ENCODE measurements at places on chromosomes 3 and 15.

- DNase-seq = no peak
Measured at GRCh38 chr3:47228088-47228487, 54.5 kb downstream of the KIF9 start.

GRCh38 chr15:68707386-68707785 is 113.3 kb downstream of the ANP32A start:
- DNase-seq = no peak

DNA sequence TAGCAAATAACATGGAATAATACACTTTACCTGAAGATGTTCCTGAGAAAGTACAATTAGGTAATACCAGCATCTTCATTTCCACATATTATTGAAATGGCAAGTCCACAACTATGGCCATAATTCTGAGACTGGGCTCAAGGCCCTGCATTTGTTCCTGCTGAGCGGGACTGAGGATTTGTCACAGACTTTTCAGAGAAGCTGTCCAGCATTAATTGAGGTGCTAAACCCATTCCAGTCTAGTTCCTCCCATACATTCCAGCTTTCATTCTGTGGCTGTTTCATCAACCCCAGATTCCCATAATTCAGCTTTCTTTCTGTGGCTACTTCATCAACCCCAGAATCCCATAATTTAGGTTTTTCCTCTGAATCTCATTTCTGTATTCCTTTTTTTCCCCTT is 293.4 kb upstream of the GBE1 start:
- DNase-seq = no peak

DNA sequence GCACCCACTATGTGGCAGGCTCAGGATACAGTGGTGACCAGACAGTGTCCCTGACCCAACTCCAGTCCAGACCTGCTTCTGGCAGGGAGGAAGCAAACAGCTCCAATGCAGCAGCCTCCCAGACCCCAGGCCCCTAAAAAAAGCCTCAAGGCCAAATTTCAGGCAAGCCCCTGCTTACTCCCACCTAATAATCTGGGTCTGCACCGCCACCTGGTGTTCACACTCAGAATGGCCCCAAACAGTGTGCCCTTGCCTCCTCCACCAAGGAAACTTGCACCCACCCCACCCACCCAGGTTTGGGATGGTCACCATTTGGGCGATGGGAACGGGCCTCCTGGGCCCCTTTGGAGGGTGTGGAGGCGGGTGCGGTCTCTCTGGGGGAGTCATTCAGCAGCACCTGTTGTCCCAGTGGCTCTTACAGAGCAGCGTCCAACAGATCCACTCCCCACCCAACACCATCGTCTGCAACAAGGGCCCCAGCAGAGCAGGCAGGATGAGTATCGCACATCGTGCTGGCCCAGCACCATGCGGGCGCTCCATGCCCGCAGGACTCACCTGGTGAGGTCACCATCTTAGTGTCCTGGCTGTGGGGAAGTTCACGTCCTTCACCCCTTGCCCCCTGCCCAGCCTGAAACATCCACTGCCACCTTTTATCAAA is 17.3 kb downstream of the C3orf18 start:
- DNase-seq = peak; percentile 31

- no peak for DNase-seq
Measured at GRCh38 chr3:44011680-44012079, 230.0 kb upstream of the TOPAZ1 start.

- DNase-seq = no peak
Measured at GRCh38 chr3:111315930-111316587, 225.9 kb upstream of the CD96 start.

GRCh38 chr15:37744521-37744920 is 189.9 kb upstream of the TMCO5A start:
- no peak for DNase-seq

DNA sequence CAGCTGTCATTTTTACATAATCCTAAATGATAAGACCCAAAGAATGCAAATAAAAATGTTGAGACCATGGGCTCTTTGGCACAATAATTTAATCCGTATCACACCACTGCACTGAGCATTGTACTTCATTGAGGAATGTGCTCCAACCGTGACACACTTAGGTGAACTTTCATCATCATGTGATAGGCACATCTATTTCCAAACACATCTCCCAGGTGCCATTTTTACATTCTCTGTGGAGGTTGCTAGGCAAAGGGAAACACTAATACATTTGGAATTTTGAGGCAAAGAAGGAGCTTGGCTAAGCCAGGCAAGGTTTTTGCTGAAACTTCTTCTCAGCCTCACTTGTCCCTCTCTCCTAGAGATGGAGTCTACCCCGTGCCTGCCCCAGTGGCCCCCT is 68.7 kb downstream of the LRTM1 start:
- DNase-seq = peak; percentile 5

DNA sequence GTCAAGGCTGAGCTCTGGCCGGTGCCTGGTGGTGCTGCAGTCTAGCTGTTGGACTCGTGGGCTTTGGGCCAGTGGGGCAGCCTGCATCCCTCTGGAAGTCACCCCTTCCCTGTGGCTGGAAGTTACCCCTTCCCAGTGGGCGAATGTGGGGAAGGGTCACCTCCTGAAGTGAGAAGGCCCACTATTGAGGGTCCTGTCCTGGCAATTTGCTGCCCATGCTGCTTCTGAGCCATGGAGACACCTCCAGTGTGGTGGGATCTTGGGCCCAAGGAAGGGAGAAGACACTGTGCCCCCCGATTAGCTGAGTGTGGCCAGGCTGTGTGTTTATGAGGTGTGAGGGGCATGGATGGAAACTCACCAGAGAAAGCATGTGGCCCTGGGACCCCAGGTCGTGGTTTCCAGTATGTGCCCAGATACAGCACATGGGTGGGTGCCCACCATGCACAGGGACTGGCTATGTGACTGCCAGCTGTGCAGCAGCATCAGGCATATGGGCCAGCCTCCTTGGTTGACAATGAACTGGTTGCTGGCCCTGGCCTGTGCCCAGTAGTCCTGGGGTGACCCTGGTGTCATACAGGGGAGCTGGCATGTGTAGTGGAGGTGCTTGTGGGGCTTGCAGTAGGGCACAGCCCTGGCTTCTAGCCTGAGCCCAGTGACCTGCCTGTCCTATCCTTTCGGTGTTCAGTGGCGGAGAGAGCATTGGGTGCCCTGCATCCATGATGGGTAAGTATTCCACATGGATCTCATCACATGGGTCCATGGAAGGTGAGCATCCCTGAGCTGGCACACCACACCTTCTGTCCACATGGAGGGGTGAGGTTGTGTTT is 221.2 kb downstream of the SNRPN start:
- no peak for DNase-seq

DNA sequence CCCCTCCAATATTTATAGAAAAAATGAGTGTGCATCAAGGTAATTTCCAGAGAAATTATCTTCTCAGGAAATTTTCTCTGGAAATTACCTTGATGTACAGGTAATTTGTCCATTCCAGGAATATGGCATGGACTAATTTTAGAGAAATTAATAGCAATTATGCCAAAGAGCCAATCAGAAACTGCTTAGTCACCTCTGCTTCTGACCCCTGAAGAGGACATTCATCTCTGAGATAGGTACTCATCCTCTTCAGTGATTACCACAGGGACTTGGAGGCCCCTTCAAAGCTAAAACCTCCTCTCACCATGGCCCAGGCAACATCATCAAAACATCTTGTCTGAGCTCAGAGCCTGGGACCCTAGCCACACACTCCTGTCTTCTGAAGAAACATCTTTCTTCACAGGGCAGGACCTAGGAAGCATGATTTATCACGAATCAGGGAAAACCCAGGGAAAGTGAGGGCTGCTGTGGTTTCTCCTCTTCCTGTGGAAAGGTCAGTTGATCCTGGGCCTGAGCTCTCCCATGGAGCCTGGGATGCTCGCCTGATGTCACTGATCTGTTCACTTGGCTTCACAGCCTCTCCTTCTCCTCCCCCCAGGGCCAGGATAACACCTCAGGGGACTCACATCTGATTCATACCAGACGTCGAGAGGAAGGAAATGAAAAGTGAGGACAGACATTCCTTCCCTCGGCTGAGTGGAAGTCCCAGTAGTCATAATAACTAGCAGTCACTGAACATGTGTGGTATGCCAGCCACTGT is 210.5 kb downstream of the DTWD1 start:
- DNase-seq = no peak

DNA sequence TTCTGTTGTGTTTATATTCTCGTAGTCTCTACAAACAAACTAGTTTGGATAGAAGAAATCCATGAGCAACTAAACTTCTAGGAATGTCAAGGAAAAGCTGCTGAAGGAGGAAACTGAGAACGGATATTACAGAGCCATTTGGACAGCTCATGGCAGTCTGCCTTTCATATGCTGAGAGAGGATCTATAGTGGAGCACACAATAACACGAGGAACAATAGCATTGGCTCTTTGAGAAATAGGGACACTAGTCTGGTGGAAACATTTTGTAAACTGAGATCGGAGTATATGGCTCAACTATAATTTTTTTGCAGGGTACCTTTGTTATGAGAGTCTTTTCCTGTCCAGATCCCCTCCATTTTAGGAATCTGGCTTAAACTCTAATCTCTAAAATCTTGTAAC is 200.5 kb downstream of the CLSTN2 start:
- no peak for DNase-seq

GRCh38 chr3:50436114-50436674 is 67.2 kb downstream of the CACNA2D2 start:
- DNase-seq = peak; percentile 32

GRCh38 chr3:153192327-153192726 is 30.3 kb downstream of the RAP2B start:
- DNase-seq = no peak

GRCh38 chr3:184685055-184685454 is 26.8 kb downstream of the MAGEF1 start:
- no peak for DNase-seq

DNA sequence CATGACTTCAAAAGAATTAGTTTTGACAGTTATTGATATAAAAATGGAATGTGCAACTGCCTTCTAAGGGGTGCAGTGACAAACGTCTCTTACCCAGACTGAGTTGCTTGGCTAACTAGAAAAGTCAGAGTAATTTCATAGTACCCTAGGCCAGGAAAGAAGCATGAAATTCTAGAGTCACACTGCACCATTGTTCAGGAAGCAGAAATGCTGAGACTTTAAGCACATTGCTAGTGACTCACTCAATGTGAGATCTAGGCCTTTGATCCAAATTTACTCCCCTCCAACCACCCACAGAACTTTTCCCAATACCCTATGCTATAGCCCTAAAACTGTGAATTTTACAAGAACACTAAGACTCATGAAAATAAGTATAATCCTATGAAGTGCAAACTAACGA is 110.8 kb downstream of the DUT start:
- no peak for DNase-seq

DNA sequence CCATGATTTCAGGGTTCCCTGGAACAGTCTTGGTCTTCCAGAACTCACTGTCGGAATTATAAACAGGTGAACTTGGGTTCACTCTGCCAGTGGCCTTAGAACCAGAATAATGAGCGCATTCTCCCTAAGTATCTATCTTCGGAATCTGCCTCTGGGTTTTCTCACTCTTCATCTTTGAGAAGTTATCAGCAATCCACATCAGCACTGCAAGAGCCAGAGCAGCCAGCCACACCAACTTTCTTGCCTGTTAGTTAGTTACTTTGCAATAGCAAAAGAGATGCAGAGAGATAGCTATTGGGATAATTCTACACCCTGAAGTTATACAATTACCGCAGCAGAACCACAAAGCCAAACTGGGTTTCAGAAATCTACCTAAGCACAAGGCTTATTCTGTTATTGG is 25.8 kb downstream of the GLB1 start:
- DNase-seq = no peak

GRCh38 chr3:63981980-63982379 is 41.3 kb downstream of the PSMD6 start:
- no peak for DNase-seq

DNA sequence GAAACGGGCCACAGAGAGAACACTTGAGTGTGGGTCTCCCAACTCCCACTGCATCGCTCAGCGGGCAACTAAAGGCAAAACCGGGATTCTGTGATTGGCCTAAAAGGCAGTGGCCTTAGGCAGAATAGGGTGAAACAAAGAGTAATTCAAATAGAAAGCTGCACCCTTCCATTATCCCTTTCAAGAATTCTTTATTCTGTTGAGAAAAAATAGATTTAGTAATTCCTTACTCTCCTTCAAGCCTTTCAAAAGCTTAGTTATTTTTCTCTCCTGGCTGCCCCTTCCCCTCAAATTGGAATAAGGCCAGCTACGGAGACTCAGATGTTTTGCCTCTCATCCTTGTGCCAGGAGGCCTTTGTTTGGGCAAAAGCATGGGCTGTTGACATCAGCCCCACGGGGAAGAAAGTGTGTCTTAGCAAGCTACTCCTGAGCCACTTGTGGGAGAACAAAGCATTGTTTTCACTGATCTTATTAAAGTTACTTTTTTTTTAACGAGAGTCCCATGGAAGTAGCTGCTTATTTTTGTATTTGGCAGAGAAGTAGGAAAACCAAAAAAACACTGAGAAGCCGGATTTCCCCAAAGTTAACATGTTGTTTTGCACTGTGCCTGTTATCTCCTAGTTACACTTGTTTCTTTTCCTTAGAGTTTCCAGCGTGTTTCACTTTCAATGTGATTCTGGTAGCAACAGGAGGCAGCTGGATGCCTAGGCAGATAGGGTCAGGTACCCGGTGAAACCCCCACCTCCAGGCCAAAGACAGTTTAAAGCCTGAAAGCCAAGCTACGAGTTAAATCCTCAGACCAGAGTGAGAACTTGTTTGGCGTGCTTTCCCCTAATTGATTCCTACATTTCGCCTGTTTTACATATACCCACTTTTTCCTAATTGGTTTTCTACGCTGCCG is 2.2 kb downstream of the ST6GAL1 start:
- no peak for DNase-seq

DNA sequence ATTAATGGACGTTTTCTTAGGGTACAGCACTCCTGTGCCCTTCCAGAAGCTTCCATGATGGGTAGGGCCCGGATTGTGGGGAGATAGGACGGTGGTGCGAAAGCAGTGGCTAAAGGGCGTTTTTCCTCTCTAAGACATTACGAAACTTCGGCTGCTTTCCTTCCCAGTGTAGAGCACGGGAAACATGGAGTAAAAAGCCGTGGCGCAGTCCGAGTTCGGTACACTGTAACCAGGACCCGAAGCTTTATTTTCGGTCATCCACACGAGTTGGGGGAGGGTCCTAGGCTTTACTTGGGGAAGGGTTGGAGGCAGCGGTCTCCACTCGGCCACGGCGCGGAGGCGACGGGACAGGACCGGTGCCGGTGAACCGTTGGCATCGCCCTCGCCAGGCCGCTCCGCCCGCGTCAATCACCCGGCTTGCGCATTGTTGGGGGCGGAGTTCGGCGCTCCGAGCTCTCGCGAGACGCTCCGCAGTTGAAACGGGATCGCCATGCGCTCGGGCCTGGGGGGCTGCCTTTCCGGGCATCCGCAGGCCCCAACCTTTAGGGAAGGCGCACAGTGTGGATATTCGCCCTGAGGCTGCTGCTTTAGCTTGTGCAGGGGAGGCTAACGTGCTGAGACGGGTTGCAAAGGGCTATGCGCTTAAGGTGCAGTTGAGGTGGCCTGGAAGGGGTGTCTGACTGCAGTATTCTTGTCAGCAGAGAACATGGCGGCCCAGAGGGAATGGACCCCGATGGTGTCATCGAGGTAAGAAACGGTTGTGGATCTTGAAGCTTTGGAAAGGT is 546 bp downstream of the EIF4A2 start:
- peak; percentile 53 for DNase-seq

DNA sequence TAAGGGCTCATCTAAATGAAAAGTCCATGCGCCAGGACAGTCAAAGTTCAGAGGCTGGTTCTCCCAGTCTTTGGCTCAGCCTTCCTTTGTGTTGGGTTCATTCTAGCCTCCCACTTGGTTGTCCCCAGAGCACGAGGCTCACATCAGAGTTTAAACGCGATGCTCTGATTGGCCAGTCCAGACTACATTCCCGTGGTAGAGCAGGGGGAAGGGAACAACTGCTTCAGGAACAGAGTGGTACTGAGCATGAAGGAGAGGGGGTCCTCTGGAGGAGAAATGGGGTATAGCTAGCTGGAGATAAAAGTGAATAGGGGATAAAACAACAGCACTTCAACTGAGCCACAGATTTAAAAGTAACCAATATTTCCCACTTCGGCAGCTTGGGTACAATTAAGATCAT is 32.2 kb downstream of the ANAPC13 start:
- DNase-seq = peak; percentile 18
